ENCODE measurements at places on chromosomes 2 and 18. TPM values are rescaled to one million over a fixed set of nuclear protein-coding genes. Genes with fewer than 3 reads are reported as not detected.
A peak's percentile ranks its signal among the peaks of the same experiment; 100 is the strongest.

DNA sequence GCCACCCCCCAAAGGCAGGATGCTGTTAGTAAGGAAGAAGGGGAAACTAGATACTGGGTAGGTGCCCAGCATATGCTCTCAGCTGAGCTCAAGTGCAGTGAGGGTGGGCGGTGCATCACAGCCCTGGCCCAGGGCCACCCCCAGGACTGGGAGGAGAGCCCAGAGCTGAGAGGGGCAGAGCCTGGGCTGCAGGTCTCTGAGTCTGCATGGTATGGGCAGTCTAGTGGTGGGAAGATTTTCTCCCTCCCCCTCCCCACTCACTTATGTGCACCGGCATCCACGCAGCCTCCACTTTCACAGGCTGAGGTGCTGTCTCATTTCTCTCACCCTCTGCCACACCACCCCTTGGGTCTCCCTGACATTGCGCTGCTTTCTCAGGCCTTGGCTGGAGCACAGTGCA, 48.5 kb upstream of the CAB39 start:
- H3K4me1 ChIP-seq: peaks cover 99% of the 10 kb centered on the region
- H3K4me3 ChIP-seq: no peak overlapping the region
- no peaks in the 10 kb centered on the region for H3K27me3 ChIP-seq
- no peaks in the 10 kb centered on the region for H3K36me3 ChIP-seq

DNA sequence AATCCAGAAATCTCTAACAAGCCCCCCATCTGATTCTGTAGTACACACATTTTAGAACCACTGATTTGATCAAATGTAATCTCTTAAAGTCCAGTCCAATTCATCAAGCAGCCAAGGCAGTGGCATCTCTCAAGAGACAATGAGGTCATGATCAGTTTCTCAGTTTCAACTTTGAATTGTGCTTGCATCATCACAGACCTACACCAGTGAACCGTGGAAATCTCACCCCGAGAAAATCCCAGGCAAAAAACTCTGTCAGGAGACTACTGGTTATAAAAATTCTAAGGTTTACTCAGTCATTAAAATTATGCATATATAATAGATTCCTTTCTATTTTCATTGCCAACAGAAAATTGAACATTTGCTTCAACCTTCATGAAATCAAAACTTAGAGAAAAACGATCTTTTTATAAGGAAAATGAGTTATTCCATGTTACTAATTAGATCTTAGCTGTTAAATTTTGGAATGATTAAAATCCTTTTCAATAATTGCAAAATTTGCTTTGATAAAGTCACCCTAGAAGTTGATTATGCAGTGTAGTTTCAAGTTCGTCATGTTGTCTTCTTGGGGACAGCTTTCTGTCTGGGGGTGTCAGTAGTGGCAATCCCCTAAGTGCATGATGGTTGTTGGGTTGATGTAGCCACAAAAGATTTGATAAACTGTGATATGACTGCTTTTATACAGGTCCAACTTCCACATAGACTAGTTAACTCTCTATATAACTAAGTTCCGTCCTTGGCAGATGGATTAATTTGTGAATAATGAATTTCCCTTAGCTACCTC, 235.0 kb downstream of the CAMKMT start:
- DNase-seq: no peak
- no peaks in the 10 kb centered on the region for H3K27me3 ChIP-seq
- H3K4me1 ChIP-seq: no peaks in the 10 kb centered on the region
- H3K27ac ChIP-seq: no peak overlapping the region
- H3K36me3 ChIP-seq: no peaks in the 10 kb centered on the region
- no peak overlapping the region for H3K4me3 ChIP-seq

GRCh38 chr2:108297436-108298141, 8.9 kb downstream of the SULT1C2 start:
- no peak overlapping the region for H3K4me3 ChIP-seq
- no peaks in the 10 kb centered on the region for H3K36me3 ChIP-seq
- H3K27me3 ChIP-seq: no peaks in the 10 kb centered on the region
- no peak for DNase-seq
- no peak overlapping the region for H3K27ac ChIP-seq

The SERPINB13 gene
- total RNA-seq: not detected

DNA sequence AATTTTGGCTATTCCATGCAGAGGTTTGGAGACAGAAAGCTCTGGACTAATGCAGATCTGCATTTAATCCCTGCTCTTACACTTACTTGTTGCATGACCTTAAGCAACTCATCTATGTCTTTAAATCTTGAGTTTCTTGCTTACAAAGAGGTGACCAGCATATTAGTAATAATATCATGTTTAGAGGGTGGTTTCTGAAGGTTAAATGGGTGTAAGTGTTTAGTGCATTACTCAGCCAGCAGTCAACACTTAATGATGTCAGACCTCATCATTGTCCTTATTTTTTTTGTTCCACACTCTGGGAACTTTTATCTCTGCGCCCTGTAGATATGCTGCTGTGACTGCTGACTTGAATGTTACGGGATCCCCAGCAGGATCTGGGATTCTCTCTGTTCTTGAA, 1.7 kb downstream of the IL1RL1 start:
- H3K36me3 ChIP-seq: no peaks in the 10 kb centered on the region
- no peak overlapping the region for H3K4me3 ChIP-seq
- no peaks in the 10 kb centered on the region for H3K27me3 ChIP-seq
- peaks cover 11% of the 10 kb centered on the region for H3K4me1 ChIP-seq
- H3K27ac ChIP-seq: no peak overlapping the region

The SERPINB2 gene
- 1.4 TPM for total RNA-seq

DNA sequence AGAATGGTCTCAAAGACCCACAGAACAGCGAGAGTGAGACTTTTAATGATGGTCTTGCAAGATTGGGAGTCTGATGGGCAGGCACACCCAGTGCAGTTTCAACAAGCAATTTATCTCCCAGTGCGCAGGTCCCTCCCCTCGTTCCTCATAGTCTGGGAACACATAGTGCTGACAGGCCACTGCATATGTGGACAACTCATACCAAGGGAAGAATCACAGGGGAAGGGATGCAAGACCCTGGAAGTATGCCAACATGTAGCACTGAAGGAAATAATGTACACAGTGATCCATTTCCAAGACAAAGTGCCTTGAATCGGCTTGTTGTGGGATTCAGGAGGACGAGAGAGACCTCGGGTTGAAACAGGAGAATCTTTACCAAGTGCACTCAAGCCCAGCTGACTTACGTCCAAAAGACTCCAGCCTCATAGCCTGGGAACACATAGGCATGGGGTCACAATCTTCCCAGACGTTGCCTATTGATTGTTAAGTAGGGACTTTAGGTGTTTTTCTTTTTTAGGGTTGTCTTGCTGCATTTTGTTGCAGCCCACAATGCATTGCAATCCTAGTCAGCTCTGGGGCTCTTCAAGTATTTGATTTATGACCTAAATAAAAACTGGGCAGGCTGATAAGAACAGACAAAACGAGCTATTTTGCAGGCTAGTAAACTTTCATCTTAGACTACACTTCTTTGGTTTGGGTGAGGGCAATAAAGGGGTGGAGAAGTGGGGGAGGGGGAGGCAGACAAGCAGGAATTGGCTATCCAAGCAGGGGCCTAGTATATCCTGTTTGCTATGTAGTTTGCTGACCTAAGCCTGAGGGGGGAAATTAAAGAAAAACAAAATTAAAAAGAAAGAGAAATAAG, 24.7 kb upstream of the SERPINB5 start:
- H3K4me1 ChIP-seq: no peaks in the 10 kb centered on the region
- no peak overlapping the region for H3K4me3 ChIP-seq
- H3K27ac ChIP-seq: no peak overlapping the region
- no peaks in the 10 kb centered on the region for H3K36me3 ChIP-seq
- no peaks in the 10 kb centered on the region for H3K27me3 ChIP-seq

- no peaks in the 10 kb centered on the region for H3K4me1 ChIP-seq
- H3K36me3 ChIP-seq: no peaks in the 10 kb centered on the region
- H3K4me3 ChIP-seq: no peak overlapping the region
Observed at GRCh38 chr2:75277111-75277510, 77.8 kb upstream of the TACR1 start.

GRCh38 chr2:42438685-42439084, 55.1 kb downstream of the KCNG3 start:
- no peak for DNase-seq
- no peak overlapping the region for H3K4me3 ChIP-seq
- H3K36me3 ChIP-seq: no peaks in the 10 kb centered on the region

- no peaks in the 10 kb centered on the region for H3K36me3 ChIP-seq
- H3K27me3 ChIP-seq: peaks cover 4% of the 10 kb centered on the region
- H3K4me1 ChIP-seq: no peaks in the 10 kb centered on the region
- no peak overlapping the region for H3K27ac ChIP-seq
Observed at GRCh38 chr18:12399231-12399630, 8.5 kb upstream of the PRELID3A start.

DNA sequence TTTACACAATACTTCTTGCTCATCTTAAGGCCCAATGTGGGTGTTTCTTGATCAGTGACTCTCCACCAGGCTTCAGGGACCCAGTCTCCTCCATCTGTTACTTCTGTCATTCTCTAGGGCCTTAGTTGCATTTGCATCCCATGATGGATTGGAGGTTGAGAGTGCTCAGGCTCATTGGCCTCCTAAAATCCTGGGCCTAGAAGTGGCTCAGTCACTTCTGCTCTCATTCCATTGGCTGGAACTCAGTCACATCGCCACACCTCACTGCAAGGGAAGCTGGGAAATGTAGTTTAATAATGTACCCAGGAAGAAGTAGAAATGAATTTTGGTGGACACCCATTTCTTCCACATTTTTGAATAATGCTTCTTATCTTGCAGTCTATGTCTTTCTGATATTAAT, 223.5 kb downstream of the HRH4 start:
- H3K27me3 ChIP-seq: no peaks in the 10 kb centered on the region
- no peak overlapping the region for H3K4me3 ChIP-seq
- no peaks in the 10 kb centered on the region for H3K4me1 ChIP-seq
- H3K27ac ChIP-seq: no peak overlapping the region
- no peaks in the 10 kb centered on the region for H3K36me3 ChIP-seq
- DNase-seq: no peak

DNA sequence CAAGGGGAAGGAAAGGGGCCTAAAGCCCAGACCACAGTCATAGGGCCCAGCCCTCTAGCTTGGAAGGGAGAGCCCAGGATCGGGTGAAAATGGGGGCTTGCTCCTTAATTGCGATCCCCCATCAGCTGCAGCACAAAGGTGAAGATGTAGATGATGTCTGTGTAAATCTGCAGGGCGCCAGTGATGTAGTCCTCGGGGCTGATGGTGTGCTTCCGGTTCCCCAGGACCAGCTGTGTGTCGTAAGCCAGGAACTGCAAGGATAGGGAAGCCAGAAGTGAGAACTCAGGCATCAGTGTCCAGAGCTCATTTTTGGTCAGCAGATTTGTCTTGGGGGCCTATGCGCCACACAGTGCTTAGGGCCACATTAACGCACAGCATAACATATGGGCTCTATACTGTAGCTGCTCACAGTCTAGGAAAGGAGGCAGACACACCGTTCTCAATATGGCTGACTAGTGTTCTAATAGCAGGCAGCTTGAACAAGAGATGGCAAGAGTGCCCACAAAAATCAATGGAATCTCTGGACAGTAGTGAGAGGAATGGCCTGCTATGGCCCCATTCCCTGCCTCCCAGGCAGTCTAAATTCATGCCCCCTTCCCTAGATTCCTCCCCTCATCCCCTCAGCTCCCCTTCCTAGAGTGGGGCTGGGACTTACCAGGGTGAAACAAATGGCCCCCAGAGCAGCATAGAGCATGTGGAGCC, 5.2 kb downstream of the PNKD start:
- H3K27ac ChIP-seq: no peak overlapping the region
- H3K4me3 ChIP-seq: no peak overlapping the region
- H3K4me1 ChIP-seq: peaks cover 24% of the 10 kb centered on the region
- H3K36me3 ChIP-seq: peaks cover 71% of the 10 kb centered on the region
- no peaks in the 10 kb centered on the region for H3K27me3 ChIP-seq

GRCh38 chr2:176464886-176465564, 195.8 kb downstream of the MTX2 start:
- DNase-seq: no peak
- no peak overlapping the region for H3K4me3 ChIP-seq
- H3K4me1 ChIP-seq: no peaks in the 10 kb centered on the region
- H3K27ac ChIP-seq: no peak overlapping the region
- no peaks in the 10 kb centered on the region for H3K36me3 ChIP-seq

GRCh38 chr2:201260302-201260800, at the start of gene CASP8:
TSS of gene CASP8 (plus strand) at chr2:201260536. CDS start at chr2:201266487, 5,951 bp downstream.
- peak; percentile 88 for DNase-seq
- peak within 1 kb of the TSS; percentile 98 for H3K27ac ChIP-seq
- H3K4me3 ChIP-seq: peak within 1 kb of the TSS; percentile 66

The TUBA3E gene
- total RNA-seq: not detected

DNA sequence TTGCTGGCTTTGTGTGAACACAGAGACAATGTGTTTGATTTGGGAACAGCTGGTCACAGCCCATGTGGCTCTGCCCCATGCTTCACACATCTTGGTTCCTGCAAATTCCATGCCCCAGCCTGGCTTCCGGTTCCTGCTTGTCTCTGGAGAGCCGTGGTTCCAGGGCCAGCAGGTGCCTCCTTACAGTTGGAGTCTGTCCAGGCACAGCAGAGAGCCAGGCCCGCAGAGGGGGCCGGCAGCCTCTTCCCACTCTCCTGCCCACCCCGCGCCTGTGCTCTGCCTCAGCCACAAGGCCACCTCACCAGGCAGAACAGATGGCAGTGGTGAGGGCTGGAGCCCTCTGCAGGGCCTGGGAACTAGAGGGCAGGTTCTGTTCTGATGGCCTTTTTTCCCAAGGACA, 81.5 kb downstream of the LDLRAD4 start:
- no peak overlapping the region for H3K4me3 ChIP-seq
- H3K4me1 ChIP-seq: peaks cover 5% of the 10 kb centered on the region
- H3K27ac ChIP-seq: no peak overlapping the region

DNA sequence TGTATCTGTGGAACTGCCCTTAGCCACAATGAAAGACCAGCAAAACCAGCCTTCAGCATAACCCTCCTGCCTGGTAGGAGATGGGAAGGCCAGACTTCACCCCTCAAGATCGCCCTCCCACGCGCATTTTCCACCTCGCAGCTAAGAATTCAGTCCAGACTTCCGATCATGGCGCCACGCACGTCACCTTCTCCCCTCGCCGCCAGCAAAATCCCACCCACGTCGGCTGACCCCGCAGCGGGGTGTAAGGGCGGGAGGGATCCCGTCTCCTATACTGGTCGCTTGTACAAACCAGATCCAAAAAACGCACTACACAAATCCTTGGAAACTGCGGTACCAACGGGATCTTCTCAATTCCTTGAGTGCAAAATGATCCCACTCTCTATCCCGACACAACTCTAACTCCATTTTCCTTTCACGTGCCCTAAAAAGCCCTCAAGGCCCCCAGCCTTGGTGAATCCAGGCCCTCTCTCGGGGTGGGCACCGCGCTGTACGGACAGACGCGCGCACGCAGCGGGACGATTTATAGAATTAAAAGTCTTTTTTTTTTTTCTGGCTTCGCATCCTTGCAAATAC, 1.0 kb upstream of the BMPR2 start:
- DNase-seq: peak; percentile 24
- H3K4me1 ChIP-seq: peaks cover 12% of the 10 kb centered on the region
- no peaks in the 10 kb centered on the region for H3K27me3 ChIP-seq
- H3K27ac ChIP-seq: peak overlapping the region; percentile 49
- H3K4me3 ChIP-seq: peak overlapping the region; percentile 72

The VIT gene
- 1.4 TPM for total RNA-seq

Data from natural killer cell (primary cell).